ENCODE measurements at places on chromosomes 7 and 10. TPM values are rescaled to one million over a fixed set of nuclear protein-coding genes. Genes with fewer than 3 reads are reported as not detected.
A peak's percentile ranks its signal among the peaks of the same experiment; 100 is the strongest.

Gene ZNF727
- 0.68 TPM for polyA plus RNA-seq

DNA sequence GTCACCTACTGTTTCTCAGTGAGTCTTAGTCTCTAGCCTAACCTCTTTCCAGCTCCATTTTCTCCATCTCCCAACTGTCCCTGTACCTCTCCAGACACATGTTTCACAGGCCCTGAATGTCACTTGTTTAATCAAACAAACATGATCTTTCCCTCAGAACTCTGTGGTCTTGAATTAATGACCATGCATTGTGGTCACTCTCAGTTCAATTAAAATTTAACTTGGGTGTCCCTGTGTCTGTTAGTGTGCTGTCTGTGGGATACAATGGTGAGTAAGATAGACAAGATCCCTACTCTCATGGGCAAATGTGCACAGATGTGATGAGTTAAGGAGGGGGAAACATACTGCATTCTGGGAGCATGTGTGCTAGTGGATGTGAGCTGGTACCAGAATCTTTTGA, 65.0 kb downstream of the RBM33 start:
- H3K4me3 ChIP-seq: no peak overlapping the region
- H3K36me3 ChIP-seq: peaks cover 44% of the 10 kb centered on the region
- H3K4me1 ChIP-seq: peaks cover 3% of the 10 kb centered on the region
- DNase-seq: no peak

Gene TSPAN12
- 16.0 TPM for polyA plus RNA-seq

DNA sequence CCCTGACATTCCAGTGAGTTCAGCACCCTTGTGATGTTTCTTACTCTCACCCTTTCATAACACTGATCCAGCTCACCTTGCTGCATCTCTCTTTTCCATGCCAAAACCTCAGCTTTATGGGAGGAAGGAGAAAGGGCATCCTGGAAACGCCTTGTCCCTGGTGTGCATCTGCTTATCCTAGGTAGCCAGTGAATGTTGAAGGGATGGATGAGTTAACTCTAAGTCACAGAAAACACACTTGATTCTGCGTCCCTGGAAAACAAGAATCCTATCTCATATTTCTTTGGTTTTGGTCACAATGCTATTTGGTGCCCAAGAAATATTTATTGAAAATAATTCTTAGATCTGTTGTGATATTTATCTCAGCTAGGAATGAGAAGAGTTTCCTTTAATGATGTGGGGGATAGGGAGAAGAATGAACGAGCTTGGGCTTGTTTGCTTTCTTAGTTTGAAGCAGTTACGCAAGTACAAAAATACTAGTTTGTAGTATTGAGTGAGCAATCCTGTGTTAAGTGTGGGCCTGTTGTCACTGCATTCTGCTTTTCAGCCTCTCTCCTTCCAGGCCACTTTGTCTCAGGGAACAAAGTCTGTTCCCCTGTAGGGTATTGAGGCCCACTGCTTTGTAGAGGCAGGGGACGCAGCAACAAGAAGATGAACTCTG, 126.5 kb downstream of the ARID5B start:
- H3K27me3 ChIP-seq: no peaks in the 10 kb centered on the region
- no peak overlapping the region for H3K4me3 ChIP-seq
- DNase-seq: no peak
- no peaks in the 10 kb centered on the region for H3K4me1 ChIP-seq

Gene P4HA1
- polyA plus RNA-seq: 3.8 TPM

DNA sequence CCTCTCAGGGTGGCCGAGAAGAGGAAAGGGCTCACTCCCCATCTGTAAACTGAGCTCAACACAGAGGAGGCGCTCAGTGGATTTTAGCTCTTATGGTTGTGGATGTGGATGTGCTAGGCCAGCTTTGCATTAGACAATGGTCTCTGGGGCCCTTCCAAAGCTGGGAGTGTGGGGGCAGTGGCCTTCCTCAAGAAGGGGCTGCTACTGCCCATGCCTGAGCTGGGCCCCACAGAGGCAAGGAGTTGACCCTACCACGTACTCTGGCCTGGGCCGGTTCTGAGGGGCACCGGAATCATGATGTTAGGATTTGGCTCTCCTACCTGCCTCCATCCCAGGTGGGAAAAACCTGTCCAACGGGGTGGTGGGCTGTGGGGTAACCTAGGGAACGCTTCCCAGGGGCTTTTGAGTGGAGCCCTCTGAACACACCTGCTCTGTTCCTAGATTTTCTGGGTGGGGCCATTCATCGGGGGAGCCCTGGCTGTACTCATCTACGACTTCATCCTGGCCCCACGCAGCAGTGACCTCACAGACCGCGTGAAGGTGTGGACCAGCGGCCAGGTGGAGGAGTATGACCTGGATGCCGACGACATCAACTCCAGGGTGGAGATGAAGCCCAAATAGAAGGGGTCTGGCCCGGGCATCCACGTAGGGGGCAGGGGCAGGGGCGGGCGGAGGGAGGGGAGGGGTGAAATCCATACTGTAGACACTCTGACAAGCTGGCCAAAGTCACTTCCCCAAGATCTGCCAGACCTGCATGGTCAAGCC, 11.5 kb downstream of the AQP1 start:
- no peak overlapping the region for H3K27ac ChIP-seq
- no peaks in the 10 kb centered on the region for H3K36me3 ChIP-seq
- DNase-seq: no peak
- H3K4me3 ChIP-seq: no peak overlapping the region
- no peaks in the 10 kb centered on the region for H3K4me1 ChIP-seq

DNA sequence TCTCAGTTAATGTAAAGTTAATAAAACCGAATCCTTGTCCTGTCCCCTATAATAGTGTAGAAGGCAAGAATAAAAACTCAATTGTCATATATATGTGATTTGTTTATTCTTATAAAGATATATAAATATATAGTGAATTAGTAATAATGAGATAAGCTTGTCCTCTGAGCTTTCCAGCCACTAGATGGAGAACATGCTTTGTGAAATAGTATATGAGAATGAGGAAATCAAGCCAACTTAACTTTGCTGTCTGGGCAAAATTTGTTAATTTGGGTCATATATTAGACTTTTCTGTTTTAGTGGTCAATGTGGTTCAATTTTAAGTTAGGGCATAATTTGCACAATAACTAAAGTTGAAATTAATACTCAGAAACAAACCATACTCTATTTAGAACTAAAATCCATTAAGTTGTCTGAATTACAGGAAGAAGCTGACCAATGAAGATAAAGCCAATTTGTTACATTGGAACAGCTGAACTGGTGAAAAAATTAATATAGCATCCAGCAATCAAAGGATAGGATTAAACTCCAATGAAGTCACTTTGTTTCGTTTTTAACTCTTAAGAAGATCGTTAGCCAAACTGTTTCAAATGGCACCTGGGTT, 595.0 kb downstream of the ARL4A start:
- no peaks in the 10 kb centered on the region for H3K36me3 ChIP-seq
- H3K27ac ChIP-seq: no peak overlapping the region
- H3K4me3 ChIP-seq: no peak overlapping the region
- H3K27me3 ChIP-seq: no peaks in the 10 kb centered on the region
- peaks cover 4% of the 10 kb centered on the region for H3K4me1 ChIP-seq

DNA sequence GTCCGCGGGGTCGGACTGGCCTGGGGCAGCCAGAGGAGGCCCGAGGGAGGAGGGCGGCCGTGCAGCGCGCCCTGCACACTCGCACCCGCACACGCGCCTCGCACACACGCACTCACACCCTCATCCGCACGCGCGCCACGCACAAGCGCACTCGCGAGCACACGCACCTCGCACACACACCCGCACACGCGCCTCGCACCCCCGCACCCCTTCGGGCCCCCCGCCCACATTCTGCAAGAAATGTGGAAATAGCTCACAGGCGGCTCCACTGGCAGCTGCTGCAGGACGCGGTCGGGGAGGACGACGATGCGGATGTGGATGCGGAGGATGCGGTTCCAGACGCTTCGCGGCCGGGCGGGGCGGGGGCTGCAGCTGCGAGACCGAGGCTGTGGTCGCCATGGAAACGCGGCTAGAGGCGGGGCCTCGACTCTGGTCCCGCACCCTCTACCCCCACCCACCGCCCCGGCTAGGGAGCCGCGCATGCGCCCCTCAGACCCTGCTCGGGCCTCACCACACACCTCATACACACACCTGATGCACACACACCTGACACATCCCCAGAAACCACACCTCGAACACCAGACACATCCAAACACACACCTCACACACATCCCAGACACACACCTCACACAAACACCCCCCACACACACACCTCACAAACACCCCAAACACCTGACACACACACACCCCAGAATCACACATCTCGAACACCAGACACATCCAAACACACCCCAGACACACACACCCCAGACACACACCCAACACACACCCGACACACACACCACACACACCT, at the start of gene CALY:
TSS of gene CALY (minus strand) at position 320 of the 793 bp plus-strand sequence. CDS start 7,907 bp downstream, outside the sequence.
- no peaks in the 10 kb centered on the region for H3K36me3 ChIP-seq
- peaks cover 19% of the 10 kb centered on the region for H3K27me3 ChIP-seq
- H3K4me1 ChIP-seq: peaks cover 15% of the 10 kb centered on the region
- H3K27ac ChIP-seq: no peak within 1 kb of the TSS
- peak; percentile 66 for DNase-seq

DNA sequence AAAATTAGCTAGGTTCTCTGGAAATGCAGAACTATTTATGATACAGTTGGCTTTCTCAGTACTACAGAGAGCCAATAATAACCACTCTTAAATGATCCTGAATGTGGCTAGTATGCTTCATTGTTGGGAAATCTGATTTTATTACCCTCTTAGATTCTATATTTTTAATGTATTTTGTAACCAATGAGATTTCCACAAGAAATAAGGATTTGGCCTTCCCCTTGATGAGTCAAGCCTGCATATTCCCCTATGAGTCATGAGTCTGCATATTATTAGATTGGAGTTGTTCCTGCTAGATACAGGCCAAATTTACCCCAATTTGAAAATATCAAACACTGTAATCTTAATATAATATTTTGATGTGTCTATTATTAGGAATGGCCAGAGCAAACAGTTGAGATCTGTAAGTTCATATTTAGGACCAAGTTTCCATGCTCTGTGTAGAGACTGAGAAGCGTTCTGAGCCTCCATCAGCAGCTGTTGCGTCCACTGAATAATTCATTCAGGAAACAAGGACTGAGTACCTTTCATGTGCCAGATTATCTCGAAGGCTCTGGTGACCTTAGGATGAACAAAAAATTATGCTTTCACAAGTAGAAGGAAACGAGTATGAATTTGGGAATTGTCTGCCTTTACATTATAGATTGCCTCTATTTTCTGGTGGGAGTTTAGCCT, 793.4 kb downstream of the NRG3 start:
- no peak overlapping the region for H3K27ac ChIP-seq
- no peaks in the 10 kb centered on the region for H3K27me3 ChIP-seq
- no peaks in the 10 kb centered on the region for H3K36me3 ChIP-seq
- H3K4me3 ChIP-seq: no peak overlapping the region
- DNase-seq: no peak
- H3K4me1 ChIP-seq: no peaks in the 10 kb centered on the region
